Activated CD4-positive, alpha-beta T cell treated with anti-CD3 and anti-CD28 coated beads, Interleukin-2, amount 50 U/mL, for 24 hours (primary cell): ENCODE measurements at places on chromosomes 2 and 18.

- no peak for DNase-seq
These were observed 992.2 kb upstream of the PIK3C3 start for GRCh38 chr18:40962784-40963183.

GRCh38 chr2:181051861-181052522, 71.6 kb downstream of the UBE2E3 start:
- DNase-seq = no peak

DNA sequence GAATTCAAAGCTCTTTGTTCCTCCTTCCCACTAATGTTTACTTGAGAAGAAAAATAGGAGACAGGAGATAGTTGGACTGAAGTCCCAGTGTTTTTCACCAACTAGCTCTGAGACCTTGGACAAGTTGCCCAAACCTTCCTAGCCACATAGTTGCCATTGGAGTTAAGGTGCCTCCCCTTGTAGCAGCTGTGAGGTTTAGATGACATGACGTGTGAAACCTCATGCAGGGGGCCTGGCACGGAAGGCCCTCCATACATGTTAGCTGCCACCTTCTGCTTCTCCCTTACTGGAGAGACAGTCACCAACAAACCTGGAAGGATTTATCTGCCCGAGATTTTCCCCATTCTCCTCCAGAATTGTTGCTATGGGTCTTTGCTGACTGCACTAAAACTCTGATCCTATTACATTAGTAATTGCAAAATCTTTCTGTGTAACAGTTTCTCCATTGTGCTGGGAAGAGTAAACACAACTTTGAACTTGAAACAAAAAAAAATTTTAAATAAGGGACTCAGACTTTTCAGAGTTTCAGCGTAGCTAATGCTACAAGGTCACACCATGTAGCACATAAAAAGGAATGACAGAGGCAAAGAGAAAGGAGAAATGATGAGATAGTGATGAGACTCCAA, 23.8 kb upstream of the CABYR start:
- DNase-seq = no peak

DNA sequence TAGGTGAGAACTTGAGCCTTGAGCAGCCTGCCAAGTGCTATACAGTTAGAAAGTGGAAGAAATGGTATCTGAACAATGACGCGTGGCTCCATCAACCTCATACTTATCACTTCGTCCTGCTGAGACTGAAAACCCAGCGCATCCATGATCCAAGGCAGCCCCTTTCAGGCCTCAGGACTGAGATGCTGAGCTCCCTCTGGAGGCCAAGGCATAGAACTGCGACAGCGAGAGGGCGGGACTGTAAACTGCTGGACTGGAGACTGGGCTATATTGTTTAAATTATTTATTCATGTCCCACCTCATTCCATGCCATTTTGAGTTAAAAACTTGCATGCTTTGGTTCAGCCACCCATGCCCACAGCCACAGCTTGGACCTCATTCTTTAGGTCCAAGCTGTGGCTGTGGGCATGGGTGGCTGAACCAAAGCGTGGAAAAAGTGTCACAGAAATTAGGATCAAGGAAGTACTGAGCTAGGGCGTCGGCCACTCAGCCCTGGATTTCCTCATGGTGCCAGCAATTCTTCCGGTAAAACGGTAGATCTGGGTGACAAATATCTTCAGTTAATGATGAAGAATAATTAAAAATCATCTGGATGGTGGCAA, 195.5 kb downstream of the L3MBTL4 start:
- no peak for DNase-seq

GRCh38 chr2:64403426-64403825, 50.5 kb upstream of the LGALSL start:
- no peak for DNase-seq

DNA sequence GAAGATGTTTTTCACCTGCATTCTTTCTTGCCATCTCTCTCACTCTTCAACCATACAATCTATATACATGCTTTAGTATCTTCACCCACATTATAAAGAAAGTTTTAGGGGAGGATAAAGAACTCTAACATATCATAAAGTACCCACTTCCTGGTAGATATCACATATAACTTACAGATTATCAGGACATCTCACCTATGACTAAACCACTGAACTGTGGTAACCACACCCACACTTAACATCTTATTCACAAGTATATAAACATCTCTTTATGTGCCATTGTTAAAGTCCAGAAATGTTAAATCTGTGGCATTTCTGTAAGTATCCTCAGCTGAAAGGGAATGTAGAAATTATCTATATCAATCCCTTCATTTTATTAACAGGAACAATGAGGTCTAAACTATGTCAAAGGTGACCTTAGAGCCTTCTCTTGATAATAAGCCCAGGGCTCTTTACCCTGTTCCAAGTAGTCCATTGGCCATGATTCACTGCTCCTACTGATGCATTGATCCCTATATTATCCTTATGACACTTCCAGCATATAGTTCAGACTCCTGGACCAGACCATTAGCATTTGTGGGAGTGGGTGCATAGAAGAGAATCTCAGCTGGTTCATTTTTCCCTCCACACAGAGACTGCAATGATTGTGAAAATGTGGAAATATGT, 182.4 kb downstream of the SUCLG1 start:
- DNase-seq = no peak

DNA sequence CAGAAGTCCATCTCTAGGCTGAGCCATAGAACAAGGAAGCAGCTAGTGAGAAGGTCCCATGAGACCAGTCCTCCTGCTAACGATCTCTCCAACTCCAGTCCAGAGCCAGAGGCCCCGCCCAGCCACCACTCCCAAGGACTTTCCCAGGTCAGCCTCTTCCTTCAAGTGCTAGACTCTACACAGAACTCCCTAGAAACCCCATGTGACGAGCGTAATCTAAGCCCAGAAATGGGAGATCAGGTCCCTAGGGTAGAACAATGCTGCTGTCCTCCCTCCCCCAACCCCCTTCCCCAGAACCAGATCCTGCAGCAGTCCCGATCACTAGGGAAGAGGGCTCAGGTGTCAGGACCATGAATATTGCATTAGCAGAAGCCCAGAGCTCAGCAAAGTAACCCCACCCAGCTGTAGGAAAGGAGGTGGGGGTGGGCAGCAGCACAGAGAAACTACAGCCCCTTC, 6.9 kb downstream of the DCTN1 start:
- no peak for DNase-seq

- no peak for DNase-seq
These were observed 266.1 kb upstream of the SIX2 start for GRCh38 chr2:45275242-45275805.

DNA sequence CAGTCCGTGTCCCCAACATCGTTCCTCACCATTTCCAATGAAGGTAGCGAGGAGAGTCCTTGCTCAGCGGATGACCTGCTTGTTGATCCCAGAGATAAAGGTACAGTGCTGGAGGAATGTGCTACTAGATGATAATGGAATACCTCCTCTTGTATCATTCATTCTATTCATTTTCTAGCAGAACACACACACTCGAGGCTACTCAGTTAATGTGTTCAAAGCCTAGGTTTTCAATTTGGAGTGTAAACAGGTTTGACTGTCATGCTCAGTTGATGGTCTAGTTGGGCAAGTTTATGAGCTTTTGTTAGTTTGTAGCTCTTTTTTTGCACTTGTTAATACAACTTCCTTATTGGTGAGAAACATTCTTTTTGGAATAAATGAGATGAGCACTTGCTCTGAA, 114.2 kb downstream of the ICA1L start:
- DNase-seq = no peak

- DNase-seq = no peak
These were observed 2.1 kb downstream of the HADHB start for GRCh38 chr2:26246818-26247217.

GRCh38 chr18:79942786-79943607, 8.5 kb downstream of the SLC66A2 start:
- DNase-seq = no peak

GRCh38 chr2:119062179-119062578, 96.4 kb downstream of the C1QL2 start:
- no peak for DNase-seq

- DNase-seq = no peak
These were observed 296.6 kb downstream of the TMX3 start for GRCh38 chr18:68418226-68418868.

- DNase-seq = no peak
These were observed 139.6 kb upstream of the ASB18 start for GRCh38 chr2:236403811-236404210.
